ENCODE measurements at places on chromosomes 4 and X.

DNA sequence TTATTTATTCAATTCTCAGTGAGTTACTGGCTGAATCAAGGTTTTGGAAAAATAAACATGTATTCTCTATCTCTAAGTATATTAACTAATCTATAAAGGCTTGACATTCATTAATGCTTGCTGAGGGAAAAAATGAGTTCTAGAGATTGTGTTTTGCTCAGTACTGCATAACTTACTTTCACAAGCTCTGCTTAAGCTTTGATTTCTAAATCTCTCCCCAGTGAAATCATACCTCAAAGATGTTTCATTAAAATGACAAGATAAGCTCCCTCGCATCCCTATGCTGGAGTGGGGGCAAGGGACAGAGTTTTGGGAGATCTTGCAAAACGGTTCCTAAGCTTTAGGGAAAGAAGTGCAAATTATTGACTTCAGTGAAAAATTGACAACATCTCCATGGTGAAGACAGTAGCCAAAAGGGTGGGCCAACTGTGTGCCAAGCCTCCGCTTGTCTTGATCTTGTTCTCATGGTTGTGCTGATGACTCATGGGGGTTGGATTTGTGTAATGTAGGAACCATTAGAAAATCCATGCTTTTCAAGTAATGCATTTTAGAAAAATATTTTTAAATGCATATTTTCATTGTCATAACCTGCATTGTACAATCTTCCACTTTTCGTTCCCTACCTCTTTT, 521.4 kb downstream of the RPA4 start:
- DNase-seq = no peak

- no peak for DNase-seq
Measured at GRCh38 chr4:3030566-3031356, 43.6 kb downstream of the HTT-AS start.

- DNase-seq = no peak
Measured at GRCh38 chrX:103446665-103447302, 70.4 kb downstream of the BEX3 start.

DNA sequence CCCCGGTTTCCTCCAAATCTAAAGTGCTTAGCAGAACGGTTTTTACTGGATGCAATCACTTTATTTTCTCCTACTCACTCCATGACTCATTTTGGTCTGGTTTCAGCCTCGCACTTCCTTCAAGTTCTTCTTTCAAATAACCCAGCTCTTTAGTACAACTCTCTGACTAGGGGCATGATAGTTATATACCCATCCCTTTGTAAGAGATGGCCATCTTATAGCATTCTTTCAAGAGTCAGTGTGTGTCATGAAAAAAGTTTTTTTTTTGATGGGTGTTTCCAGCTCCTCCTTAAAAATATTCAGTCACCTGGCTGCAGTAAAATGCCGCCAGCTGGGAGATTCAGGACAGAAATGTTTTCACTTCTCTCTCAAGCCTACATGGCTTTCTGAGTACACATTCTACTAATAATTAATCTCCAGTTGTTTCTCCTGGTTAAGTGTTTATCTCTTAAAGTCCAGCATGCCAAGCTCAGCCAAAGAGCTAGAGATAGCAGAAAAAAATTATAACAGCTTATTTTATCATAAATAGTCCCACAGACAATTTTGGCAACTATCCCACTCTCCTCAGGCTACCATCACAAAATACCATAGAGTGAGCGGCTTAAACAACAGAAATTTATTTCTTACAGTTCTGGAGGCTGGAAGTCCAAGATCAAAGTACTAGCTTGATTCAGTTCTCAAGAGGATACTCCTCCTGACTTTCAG, 139.3 kb downstream of the GASK1B start:
- DNase-seq = no peak

- no peak for DNase-seq
Measured at GRCh38 chrX:152845618-152846240, 14.9 kb downstream of the NSDHL start.

GRCh38 chr4:157172011-157172410, 48.5 kb upstream of the GRIA2 start:
- DNase-seq = no peak

DNA sequence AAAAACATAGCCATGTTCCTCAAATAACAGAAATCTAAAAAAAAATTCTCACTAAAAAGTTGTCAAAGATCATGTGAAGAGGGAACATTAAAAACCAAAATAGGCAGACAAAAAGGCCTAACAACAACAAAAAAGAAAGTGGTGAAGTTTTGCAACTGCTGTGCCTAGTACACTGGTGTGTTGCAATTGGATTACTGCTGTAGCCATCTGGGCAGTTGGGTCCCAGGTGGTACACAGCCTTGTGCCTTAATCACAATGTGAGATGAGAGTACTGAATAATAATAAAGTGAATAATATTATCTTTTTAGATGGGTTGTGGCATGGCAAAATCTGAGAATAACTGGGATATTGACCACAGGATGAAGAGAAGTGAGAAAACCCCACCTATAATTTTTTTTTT, 12.0 kb downstream of the C4orf54 start:
- no peak for DNase-seq

GRCh38 chr4:102843938-102844337, 16.6 kb upstream of the UBE2D3 start:
- no peak for DNase-seq

- no peak for DNase-seq
Measured at GRCh38 chr4:173119818-173120217, 48.8 kb upstream of the GALNT7 start.

DNA sequence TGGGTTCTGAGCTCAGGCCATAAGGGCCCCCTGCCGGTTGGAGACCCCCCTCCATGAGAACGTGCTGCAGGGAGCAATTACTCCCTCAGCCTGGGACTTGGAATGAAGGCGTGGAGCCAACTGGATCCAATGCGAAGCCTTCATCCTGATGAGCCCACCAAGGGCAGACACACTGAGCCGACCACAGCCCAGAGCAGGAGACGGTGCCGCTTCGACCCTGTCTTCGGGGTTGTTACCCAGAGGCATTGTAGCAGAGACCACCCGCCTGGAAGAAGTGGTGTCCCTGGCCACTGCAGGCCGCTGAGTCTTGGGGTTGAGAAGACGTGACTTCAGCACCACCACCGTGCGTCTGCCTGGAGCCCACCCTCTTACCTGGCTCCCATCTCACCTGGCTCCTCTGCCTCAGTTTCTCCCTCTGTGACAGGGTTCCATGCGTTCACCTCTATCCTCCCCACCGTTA, 7.0 kb upstream of the NKX1-1 start:
- DNase-seq = no peak

DNA sequence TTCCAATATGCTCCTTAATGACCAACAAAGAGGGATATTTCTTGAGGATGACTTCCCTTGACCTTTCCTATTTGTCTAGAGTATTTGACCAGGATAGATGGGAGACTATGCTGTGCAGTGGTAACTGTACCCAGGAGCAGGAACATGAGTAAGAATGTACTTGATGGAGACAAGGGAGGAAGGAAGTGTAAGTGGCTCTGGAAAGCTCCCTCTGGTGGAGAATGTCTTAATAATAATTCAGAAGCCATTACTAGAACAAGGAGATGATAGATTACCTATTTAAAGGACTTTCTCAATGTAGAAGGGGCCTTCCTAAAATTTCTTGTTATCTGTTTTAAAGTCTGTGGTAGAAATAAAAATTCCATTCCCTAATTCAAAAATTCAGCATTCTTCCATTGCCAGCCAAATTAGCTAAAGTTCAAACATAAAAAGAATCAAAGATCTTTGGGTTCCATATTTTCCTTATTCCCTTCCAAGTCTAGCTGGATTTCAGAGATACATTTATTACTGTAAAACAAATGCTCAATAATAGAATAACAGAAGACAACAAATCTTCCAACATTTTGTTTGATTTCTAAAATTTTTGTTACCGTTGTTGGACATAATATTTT, 83.8 kb downstream of the GRID2 start:
- no peak for DNase-seq

Measured in GM12864 (cell line).